Caco-2 (cell line): ENCODE measurements at places on chromosomes 1 and 21.

GRCh38 chr1:234610061-234610665, at the start of gene IRF2BP2:
Gene IRF2BP2, minus strand, starts transcription at chr1:234610178. Its CDS starts 684 bp downstream, at chr1:234609494.
- H3K27ac ChIP-seq, result peak within 1 kb of the TSS; percentile 98
- peak; percentile 86 for DNase-seq

DNA sequence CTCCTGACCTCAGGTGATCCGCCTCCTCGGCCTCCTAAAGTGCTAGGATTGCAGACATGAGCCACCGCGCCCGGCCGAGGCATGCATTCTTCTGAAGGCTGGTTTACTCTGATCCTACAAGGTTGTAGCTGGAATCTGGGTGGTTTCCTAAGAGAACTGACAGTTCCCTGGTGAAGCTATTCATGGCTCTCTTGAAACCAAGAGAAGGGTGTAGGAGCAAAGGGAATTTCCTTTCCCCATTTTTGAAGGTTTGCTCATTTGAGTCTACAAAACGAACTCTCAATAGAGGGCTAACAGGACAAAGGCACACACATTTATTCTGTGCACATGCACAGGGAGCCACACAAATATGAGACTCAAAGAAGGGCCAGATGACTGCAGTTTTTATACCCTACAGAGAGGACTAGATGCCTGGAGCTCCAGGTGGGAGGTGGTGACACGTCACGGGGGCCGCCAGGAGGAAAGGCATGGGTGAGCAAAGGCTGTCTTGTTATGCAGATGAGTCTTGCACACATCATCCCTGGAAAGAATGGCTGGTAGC, 49.5 kb upstream of the ERRFI1 start:
- peaks cover 74% of the 10 kb centered on the region for H3K4me1 ChIP-seq
- peak overlapping the region; percentile 90 for H3K27ac ChIP-seq
- no peaks in the 10 kb centered on the region for H3K36me3 ChIP-seq

GRCh38 chr1:68916221-68916902, 419.5 kb upstream of the DEPDC1 start:
- H3K27me3 ChIP-seq, result no peaks in the 10 kb centered on the region
- no peak for DNase-seq
- no peaks in the 10 kb centered on the region for H3K4me1 ChIP-seq
- no peak overlapping the region for H3K4me3 ChIP-seq
- no peak overlapping the region for H3K27ac ChIP-seq

- DNase-seq, result no peak
- H3K36me3 ChIP-seq, result no peaks in the 10 kb centered on the region
- no peaks in the 10 kb centered on the region for H3K27me3 ChIP-seq
- no peaks in the 10 kb centered on the region for H3K4me1 ChIP-seq
These were observed 82.9 kb upstream of the POU3F1 start for GRCh38 chr1:38129473-38129872.

GRCh38 chr1:162081316-162081715, 11.8 kb downstream of the NOS1AP start:
- no peak overlapping the region for H3K4me3 ChIP-seq
- no peak for DNase-seq
- H3K36me3 ChIP-seq, result no peaks in the 10 kb centered on the region
- no peaks in the 10 kb centered on the region for H3K4me1 ChIP-seq

GRCh38 chr1:17287130-17287776, 20.7 kb upstream of the PADI4 start:
- H3K4me1 ChIP-seq, result no peaks in the 10 kb centered on the region
- no peaks in the 10 kb centered on the region for H3K36me3 ChIP-seq
- no peak overlapping the region for H3K27ac ChIP-seq

DNA sequence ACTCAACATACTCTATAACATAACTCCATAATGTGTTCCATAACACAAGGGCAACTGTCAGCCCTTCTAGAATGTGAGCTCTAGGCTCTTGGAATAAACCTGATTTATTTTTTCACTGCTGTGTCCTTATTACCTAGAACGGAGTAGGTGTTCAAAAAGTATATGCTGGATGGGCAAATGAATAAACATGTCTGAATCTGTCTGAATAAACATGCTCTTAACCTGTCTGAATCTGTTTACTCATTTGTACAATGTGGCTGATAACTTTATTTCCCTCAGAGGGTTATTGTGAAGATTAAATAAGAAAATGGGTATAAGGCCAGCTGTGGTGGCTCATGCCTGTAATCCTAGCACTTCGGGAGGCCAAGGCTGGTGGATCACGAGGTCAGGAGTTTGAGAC, 42.3 kb downstream of the AZIN2 start:
- no peaks in the 10 kb centered on the region for H3K27me3 ChIP-seq
- no peak overlapping the region for H3K27ac ChIP-seq
- H3K4me1 ChIP-seq, result no peaks in the 10 kb centered on the region
- H3K36me3 ChIP-seq, result no peaks in the 10 kb centered on the region
- no peak for DNase-seq

DNA sequence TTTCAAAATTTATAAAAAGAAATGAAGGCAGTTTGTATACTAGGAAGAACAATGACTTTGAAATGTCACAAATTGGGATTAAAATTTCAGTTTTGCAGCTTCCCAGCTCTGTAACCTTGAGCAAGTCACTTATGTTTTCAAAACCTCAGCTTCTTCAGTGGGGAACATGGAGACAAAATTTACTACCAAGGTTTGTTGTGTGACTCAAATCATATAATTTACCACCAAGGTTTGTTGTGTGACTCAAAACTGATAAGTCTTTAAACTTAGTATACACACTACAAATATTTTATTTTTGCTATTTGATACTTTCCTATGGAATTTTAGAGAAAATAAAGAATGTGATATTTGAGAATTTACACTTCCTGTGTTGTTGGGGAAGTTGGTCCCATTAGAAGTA, 219.9 kb downstream of the KCTD3 start:
- no peak for DNase-seq
- peaks cover 15% of the 10 kb centered on the region for H3K4me1 ChIP-seq
- H3K27ac ChIP-seq, result no peak overlapping the region
- H3K4me3 ChIP-seq, result no peak overlapping the region

GRCh38 chr1:228308628-228309325, 97.9 kb downstream of the TRIM11 start:
- H3K4me3 ChIP-seq, result no peak overlapping the region
- peak; percentile 29 for DNase-seq
- no peak overlapping the region for H3K27ac ChIP-seq
- H3K36me3 ChIP-seq, result no peaks in the 10 kb centered on the region

DNA sequence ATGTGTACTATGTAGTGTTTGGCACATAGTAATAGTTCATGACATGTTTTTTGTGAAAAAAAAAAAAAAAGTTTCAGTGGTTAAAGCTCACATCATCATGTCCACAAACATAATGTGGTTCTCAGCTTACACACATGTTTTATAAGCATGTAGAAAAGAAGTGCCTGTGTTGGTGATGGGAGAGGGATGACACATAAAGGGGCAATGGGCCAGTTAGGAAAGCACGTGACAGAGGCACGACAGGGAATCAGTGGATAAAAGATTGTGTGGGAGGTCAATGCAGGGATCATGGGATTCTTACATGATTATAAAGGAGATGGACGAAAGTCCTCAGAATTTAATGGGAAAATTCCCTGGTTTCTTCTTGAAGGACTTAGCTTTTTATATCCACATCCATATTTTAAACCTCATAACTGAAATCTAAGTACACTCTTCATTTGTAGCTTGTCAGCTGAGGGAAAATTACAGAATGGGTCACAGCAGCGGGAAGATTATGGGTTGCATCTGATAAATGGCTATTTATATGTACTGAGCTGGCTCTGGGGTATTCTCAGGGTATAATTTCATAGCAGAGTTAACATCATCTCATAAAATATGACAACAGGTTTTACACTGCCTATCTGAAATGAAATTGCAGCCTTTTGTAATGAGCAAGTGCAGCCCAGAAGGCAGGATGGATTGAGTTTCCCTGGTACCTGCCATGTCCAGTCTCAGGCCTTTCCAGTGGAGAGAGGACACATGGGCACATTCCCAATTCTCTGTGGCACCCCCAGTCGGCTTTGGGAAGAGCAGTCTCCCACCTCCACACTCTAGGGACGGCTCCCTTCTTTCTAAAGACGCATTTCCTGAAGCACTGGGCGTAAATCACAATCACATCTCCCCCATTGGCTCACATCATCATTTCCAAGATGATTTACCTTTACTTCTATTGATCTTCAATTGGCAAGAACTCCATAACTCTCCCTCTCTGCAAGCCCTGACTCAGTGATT, 42.3 kb upstream of the NHLH2 start:
- no peak overlapping the region for H3K27ac ChIP-seq
- no peak overlapping the region for H3K4me3 ChIP-seq
- H3K36me3 ChIP-seq, result no peaks in the 10 kb centered on the region
- H3K27me3 ChIP-seq, result no peaks in the 10 kb centered on the region

GRCh38 chr1:16921391-16922185, at the start of gene CROCC:
Gene CROCC, plus strand, starts transcription at chr1:16921931. Its CDS starts 88 bp downstream, at chr1:16922019.
- no peaks in the 10 kb centered on the region for H3K4me1 ChIP-seq
- H3K27ac ChIP-seq, result no peak within 1 kb of the TSS
- peak; percentile 41 for DNase-seq
- no peaks in the 10 kb centered on the region for H3K27me3 ChIP-seq

- no peaks in the 10 kb centered on the region for H3K27me3 ChIP-seq
- no peak for DNase-seq
- no peaks in the 10 kb centered on the region for H3K36me3 ChIP-seq
- H3K4me1 ChIP-seq, result no peaks in the 10 kb centered on the region
These were observed 6.4 kb downstream of the UTP11 start for GRCh38 chr1:38018864-38019343.

DNA sequence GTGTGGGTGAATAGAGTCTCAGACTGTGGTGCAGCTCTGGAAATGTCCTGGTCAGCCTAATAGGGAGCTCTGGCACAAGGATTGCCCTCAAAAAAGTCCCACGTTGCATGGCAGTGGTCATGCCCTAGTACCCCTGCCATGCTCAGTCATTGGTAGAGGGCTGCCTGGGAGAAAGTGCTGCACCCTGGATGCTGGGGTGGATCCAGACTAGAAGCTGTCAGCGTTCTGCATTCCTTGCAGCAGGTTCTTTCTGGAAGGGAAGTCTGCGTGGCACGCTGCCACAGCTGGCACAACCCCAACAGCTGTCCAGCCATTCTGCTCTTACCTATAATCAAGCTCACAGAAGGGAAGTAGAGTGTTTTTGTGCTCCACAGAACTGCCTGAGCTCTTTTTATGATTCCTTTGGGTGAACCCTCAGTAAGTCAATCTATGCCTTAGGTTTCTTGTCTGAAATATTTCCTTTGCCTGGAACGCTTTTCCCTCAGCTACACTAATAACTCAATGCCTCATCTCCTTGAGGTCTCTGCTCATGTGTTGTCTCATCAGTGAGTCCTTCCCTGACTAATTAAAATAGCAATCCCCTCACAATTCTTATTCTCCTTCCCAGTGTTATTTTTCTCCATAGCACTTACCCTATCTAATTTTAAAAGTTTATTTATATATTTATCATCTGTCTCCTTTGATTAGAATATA, 61.5 kb upstream of the JAK1 start:
- H3K4me1 ChIP-seq, result peaks cover 3% of the 10 kb centered on the region; the same call in 1 of the 2 replicates
- DNase-seq, result no peak
- no peak overlapping the region for H3K4me3 ChIP-seq
- H3K36me3 ChIP-seq, result no peaks in the 10 kb centered on the region
- no peak overlapping the region for H3K27ac ChIP-seq
- no peaks in the 10 kb centered on the region for H3K27me3 ChIP-seq

DNA sequence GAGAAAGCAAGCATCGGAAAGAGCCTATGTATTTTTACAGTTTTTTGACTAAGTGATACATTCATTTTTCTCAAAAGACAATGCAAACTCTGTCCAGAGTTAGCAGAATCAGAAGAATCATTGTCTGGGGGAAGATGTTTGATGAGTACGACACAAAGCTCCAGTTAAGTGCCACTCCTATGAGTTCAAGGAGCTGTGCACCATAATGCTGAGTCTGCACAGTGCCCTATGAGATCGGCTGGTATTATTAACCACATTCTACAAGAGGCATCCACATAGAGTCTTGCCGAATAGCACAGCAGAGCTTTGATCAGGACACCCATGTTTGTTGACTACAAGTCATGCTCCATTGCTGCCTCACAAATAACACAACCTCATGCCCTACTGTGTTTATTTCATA, 54.9 kb upstream of the RAP1GAP start:
- no peak for DNase-seq
- H3K36me3 ChIP-seq, result no peaks in the 10 kb centered on the region
- H3K4me3 ChIP-seq, result no peak overlapping the region
- H3K27me3 ChIP-seq, result no peaks in the 10 kb centered on the region

DNA sequence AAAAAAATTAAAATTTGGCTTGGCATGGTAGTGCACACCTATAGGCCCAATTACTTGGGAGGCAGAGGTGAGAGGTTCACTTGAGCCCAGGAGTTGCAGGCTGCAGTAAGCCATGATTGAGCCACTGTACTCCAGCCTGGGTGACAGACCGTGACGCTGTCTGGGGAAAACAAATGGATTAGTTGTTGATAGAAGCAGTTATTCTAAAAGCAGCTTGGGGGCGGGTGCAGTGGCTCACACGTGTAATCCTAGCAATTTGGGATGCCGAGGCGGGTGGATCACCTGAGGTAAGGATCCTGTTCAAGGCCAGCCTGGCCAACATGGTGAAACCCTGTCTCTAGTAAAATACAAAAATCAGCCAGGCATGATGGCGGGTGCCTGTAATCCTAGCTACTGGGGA, 40.3 kb downstream of the KIF1B start:
- H3K4me3 ChIP-seq, result no peak overlapping the region
- no peaks in the 10 kb centered on the region for H3K4me1 ChIP-seq
- DNase-seq, result no peak

DNA sequence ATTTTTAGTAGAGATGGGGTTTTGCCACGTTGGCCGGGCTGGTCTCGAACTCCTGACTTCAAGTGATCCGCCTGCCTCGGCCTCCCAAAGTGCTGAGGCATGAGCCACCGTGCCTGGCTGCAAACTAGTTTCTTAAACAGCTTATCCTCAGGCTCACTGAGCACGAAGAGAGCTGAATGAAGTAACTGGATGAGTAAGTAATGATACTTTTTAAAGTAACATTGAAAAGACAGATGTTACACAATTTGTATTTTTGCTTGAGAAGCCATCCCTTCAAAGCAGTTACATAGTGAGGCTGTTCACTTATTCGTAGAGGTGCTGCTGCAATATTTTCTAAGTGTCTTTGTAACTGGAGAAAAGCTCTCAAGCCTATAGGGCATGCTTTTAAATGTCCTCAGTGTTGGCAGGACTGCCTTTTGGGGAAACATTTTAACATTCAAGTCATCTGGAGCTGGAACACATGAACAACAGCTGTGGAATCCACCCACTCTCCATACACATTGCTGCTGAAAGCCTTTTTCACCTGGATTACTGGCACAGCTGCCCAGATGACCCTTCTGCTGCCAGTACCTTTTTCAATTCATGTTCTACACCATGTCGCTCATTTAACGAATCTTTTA, 2.7 kb upstream of the YBX1 start:
- H3K4me3 ChIP-seq, result no peak overlapping the region
- peaks cover 4% of the 10 kb centered on the region for H3K4me1 ChIP-seq
- H3K36me3 ChIP-seq, result no peaks in the 10 kb centered on the region

DNA sequence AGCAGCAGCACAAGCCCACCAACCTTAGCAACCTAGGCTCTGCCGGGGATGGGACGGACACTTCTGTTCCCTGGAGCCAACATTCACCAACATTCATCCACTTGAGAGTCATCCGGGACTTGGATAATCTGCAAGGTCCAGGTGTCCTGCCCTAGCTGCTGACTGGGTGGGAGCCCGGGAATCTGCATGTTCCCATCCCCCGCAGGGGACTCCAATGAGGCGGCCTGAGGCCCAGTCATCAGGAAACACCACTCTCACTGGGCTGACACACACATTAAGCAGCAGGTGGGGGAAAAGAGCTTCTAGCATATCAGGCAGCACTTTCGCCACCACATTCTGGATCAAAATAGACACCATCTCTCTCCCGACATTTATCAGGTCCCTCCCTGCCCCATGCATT, 38.4 kb upstream of the CCSAP start:
- H3K36me3 ChIP-seq, result no peaks in the 10 kb centered on the region
- H3K27me3 ChIP-seq, result no peaks in the 10 kb centered on the region
- no peak overlapping the region for H3K27ac ChIP-seq
- DNase-seq, result no peak
- H3K4me3 ChIP-seq, result no peak overlapping the region
